ENCODE measurements at places on chromosomes 2 and 18.

- DNase-seq, result peak; percentile 99
Measured at GRCh38 chr2:138948070-138948539, 167.9 kb upstream of the NXPH2 start.

DNA sequence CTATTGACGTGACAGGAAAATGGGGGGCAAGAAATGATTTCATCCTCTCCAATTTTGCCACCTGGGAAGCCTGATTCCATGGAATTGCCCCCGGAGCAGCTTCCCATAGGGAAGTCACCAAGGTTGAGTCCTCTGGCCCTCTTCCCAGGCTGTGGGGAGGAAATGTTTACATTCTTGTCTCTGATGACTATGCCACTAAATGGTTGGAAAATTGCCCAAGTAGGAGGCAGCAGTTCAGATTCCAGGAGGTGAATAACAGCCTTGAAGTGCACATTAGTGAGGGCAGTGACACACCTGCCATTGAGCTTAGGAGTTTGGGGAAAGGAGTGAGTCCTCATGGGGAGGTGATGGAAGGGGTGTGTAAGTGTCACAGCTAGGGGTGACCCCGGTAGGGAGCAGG, 449.2 kb upstream of the DCC start:
- peak; percentile 37 for DNase-seq

GRCh38 chr18:31429623-31430022, 17.9 kb upstream of the DSG3 start:
- no peak for DNase-seq

- peak; percentile 52 for DNase-seq
Measured at GRCh38 chr2:119659601-119660342, 19.2 kb upstream of the TMEM177 start.

GRCh38 chr18:40179729-40180461, 1775.1 kb upstream of the PIK3C3 start:
- DNase-seq, result peak; percentile 50

DNA sequence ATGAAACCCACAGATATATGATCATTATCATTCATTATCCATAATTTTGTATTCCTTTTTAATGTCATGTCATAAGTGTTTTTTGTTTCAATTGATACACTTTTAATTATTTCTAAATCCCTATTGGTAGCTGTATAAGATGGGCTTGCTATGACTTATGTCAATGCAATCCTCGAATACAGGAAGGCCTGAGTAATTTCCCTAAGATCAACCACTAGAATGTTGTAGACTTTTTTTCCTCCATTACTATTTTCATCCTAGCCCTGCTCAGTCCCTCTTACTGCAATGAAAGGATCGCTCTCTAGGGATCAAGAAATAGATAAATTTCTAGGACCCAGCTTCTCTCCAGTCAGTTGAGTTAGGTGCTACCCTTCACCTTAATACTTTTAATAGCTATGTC, 186.3 kb downstream of the KCNE4 start:
- no peak for DNase-seq

GRCh38 chr18:52288403-52289004, 51.5 kb upstream of the DCC start:
- DNase-seq, result no peak

DNA sequence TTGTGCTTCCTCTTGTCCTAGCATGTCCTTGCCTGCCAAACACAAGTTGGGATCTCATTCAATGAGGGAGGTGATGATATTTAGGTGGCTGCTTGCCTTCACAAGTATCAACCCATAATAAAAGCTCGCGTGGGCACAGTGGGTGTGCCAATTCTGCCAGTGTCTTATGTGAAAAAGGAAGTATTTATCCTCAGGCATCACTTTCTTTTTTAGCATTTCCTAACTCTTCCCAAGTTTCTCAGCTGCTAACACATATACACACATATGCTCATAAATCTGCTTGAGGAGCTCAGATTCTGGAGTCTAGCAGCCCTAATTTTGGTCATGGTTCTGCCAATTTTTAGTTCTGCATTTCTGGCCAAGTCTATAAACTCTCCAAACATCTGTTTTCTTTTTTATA, 319.5 kb upstream of the HNMT start:
- no peak for DNase-seq

DNA sequence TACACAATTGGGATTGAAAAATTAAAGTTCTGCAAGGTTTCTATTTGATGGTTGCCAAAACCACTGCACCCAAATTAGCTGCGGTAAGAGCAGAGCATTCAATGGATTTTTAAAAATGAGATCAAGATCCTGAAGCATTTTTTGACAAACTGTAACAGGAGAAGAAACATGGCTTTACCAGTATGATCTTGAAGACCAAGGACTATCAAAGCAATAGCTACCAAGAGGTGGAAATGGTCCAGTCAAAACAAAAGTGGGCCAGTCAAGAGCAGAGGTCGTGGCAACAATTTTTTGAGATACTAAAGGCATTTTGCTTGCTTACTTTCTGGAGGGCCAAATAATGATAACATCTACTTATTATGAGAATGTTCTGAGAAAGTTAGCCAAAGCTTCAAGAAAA, 186.8 kb downstream of the RDH14 start:
- peak; percentile 95 for DNase-seq

- no peak for DNase-seq
Measured at GRCh38 chr2:203706403-203706802, at the start of gene CD28. CD28 (plus strand) TSS chr2:203706639; CDS start chr2:203706697, 58 bp downstream.

GRCh38 chr2:237179161-237179560, 93.5 kb downstream of the COPS8 start:
- DNase-seq, result no peak

GRCh38 chr2:60484133-60484645, 69.3 kb downstream of the BCL11A start:
- DNase-seq, result peak; percentile 77

DNA sequence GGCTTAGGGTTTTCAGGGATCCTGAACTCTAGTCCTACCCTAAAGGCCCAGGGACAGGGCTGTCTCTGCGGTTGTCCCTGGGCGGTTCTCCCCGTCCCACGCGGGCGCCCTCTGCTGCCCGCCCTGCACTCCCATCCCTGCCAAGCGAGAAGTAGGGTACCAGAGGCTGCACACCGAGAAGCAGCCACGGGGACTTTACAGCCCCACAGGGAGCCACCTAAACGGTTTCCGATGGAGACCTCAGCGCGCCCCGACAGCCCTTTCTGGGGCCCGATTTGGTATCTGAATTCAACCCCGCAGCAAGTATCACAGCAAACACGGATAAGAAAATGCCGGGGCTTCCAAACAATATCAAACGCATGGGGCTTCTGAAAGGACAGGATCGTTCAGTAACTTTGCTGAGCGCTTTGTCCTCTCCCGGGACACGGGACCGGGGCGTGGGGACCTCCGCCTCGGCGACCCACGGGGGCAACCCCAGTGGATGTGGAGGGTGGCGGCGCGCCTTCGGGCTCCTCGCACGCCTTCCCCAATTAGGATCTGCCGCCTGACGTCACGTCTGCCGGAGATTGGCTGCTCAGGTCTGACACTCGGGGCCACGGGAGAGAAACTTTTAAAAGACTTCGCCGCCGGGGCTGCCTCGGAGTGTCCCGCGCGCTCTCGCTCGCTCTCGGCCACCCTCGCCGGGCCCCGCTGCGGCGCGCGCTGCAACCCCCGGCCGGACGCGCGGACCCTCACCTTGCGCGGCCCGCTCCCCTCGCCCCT, at the start of gene LTBP1:
TSS of gene LTBP1 (plus strand) at position 640 of the 762 bp plus-strand sequence. CDS start 372 bp downstream, outside the sequence.
- peak; percentile 80 for DNase-seq

Measured in fibroblast of lung (primary cell).